BE2C (cell line): ENCODE measurements at places on chromosomes 13 and 19.

GRCh38 chr13:41361491-41361890, 50.4 kb downstream of the NAA16 start:
- no peak for DNase-seq

- no peak for DNase-seq
These were observed 28.9 kb downstream of the SMIM24 start for GRCh38 chr19:3451451-3451866.

DNA sequence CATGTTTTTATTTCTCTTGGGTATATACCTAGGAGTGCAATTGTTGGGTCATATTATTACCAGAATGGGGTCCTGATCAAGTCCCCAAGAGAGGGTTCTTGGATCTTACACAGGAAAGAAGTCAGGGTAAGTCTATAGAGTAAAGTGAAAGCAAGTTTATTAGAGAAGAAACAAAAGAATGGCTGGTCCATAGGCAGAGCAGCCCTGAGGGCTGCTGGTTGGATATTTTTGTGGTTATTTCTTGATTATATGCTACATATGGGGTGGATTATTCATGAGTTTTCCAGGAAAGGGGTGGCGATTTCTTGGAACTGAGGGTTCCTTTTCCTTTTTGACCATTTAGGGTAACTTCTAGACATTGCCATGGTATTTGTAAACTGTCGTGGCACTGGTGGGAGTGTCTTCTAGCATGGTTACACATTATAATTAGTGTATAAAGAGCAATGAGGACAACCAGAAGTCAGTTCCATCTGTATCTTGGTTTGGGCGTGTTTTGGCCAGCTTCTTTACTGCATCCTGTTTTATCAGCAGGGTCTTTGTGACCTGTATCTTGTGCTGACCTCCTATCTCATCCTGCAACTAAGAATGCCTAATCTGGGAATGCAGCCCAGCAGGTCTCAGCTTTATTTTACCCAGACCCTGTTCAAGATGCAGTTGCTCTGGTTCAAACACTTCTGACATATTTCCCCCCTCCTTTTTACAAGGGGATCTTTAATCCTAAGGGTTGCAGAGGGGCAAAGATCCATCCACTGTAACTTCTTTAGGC, 41.1 kb downstream of the CEACAM1 start:
- no peak for DNase-seq

DNA sequence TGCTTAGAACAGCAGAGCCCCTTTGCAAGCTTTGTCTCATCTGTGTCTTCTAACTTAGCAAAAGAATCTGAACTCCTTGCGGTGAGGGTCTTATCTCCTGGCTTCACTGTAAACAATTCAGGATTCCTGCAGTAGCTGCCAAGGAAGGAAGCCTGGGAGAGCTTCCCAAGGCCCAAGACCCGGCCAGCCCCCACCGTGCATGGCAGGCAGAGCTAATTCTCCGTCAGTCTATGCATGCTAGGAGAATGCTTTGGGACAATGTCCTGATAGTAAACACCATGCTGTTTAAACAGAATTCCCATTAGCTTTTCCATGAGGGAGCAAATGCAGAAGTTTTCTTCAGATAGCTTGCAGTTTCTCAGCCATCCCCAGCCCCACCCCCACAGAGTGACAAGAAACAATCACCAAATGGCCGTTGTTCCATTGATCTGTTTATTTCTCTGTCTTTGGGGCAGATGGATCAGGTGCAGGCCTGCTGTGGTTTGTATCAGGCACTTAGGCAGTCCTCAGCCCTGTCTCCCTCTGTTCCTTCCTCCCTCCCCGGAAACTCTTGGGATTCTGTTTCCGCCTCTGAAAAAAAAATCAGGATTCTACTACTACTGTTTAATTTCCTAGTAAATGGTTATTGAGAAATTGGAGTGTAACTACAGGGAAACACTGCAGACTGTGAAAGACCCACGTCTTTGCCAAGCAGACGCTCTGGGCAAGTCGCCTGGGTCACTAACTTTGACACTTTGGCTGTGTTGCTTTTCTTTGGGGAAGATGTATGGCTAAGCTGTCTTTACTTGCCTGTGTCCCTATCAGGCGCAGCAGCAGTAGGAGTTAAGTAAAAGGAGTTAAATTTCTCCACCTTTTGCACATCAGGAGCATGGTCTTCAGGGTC, 40.7 kb upstream of the SPATA13 start:
- DNase-seq: no peak

- DNase-seq: peak; percentile 13
These were observed at the start of gene SLC1A6 for GRCh38 chr19:14979476-14980255. Gene SLC1A6 (minus strand): TSS chr19:14979864. CDS start chr19:14972910, 6,954 bp downstream.

- no peak for DNase-seq
These were observed 32.9 kb downstream of the ZDHHC20 start for GRCh38 chr13:21426238-21426637.

- DNase-seq: no peak
These were observed 121.1 kb upstream of the TSHZ3 start for GRCh38 chr19:31470229-31470939.

DNA sequence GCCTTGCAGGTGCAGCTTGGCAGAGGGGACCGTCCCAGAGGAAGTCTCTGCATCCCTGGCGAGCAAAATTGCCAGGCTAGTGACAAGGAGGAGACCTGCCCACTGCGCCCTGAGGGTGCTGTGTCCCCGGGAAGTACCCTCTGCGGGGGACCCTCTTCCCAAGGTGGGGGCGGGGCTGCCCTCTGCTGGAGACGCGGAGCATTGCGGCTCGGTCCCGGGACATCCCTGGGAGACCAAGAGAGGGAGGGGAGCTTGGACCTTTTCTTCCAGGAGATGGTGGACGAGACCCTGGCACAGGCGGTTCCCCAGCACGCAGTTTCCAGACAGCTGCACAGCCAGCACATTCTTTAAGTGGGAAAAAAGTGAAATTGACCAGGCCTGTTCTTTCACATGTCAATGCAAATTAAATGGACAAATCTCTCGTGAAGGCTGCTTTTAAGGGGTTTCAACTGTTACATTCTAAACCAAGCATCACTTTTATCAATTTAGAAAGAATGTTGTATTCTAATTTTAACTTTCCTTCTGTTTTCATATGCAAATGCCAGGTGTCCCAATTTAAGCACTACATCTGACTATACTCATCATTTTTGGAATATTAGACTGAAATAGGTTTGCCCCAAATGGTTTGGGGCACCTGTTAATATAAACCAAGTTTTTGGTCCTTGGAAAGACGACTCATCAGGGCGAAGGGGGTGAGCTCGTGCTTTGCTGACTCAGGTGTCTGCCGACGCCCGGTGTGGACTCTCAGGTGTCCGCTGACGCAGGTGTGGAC, 60.7 kb downstream of the MCF2L start:
- DNase-seq: peak; percentile 78

GRCh38 chr13:62387647-62388046, 972.0 kb upstream of the PCDH20 start:
- DNase-seq: no peak

DNA sequence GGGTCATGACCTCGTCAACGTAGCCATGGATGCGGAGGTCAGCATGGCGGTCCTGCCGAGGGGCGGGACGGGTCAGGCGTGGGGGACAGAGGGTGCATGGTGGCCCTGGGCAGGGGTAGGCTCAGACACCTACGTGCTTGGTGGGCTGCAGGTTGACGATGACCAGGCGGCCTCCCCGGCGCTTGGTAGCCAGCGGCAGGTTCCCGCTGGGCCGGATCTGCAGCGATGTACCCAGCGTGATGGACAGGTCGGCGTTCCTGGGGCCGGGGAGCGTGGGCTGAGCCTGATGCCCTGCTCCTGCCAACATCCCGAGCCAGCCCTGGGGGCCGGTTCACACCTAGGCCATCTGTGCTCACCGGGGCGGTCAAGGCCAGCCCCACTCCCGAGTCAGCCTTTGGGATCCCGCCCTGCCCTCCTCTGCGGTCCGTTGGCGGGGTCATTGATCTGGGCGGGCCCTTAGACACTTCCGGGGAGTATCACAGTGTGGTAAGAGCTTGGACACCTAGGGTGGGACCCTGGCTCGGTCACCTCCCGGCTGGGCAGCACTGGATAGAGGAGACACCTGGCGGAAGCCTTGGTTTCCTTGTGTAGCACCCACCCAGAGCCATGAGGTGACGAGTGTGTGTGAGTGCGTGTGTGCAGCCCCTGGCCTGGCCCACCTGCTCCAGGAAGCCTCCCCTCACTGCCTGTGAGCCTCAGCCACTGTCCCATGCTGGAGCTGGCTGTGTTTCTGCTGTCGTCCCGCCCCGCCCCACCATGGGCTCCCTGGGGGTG, 7.3 kb downstream of the SIRT6 start:
- DNase-seq: no peak

GRCh38 chr19:45356760-45357444, 13.5 kb downstream of the ERCC2 start:
- no peak for DNase-seq

- DNase-seq: peak; percentile 26
These were observed 498.6 kb downstream of the EFNB2 start for GRCh38 chr13:106036870-106037269.
